ENCODE measurements at places on chromosomes 13 and 19. TPM values are rescaled to one million over a fixed set of nuclear protein-coding genes. Genes with fewer than 3 reads are reported as not detected.

The LIM2 gene
- total RNA-seq: not detected

The METTL21C gene
- not detected for total RNA-seq

The BST2 gene
- total RNA-seq: 62.0 TPM

The RELB gene
- 51.2 TPM for total RNA-seq

The ZNF850 gene
- 10.7 TPM for total RNA-seq

The KLF5 gene
- 2.3 TPM for total RNA-seq

The RNF113B gene
- not detected for total RNA-seq

The ZNF729 gene
- not detected for total RNA-seq

The NKPD1 gene
- 0.09 TPM for total RNA-seq

The ZNF549 gene
- 4.6 TPM for total RNA-seq

The TMEM221 gene
- not detected for total RNA-seq

The FBXL12 gene
- total RNA-seq: 19.9 TPM

The FXYD1 gene
- 1.9 TPM for total RNA-seq

The KLHL1 gene
- not detected for total RNA-seq

The EID2B gene
- 1.4 TPM for total RNA-seq

The IGFL2 gene
- not detected for total RNA-seq

The ZNF534 gene
- not detected for total RNA-seq

The C3 gene
- total RNA-seq: 0.93 TPM

The PGLYRP1 gene
- not detected for total RNA-seq

The GFY gene
- not detected for total RNA-seq

The UQCRFS1 gene
- 39.1 TPM for total RNA-seq

The FLT3LG gene
- total RNA-seq: 43.2 TPM

The IFNL1 gene
- total RNA-seq: 0.51 TPM

The SLITRK5 gene
- not detected for total RNA-seq

The PINLYP gene
- total RNA-seq: 3.6 TPM

The RNF225 gene
- total RNA-seq: 0.56 TPM

The ZNF583 gene
- total RNA-seq: 2.1 TPM

The ATP7B gene
- 1.1 TPM for total RNA-seq

The NLRP7 gene
- not detected for total RNA-seq

The ZNF844 gene
- 5.5 TPM for total RNA-seq

The SLC6A16 gene
- 1.3 TPM for total RNA-seq
